ENCODE measurements at places on chromosomes 16 and 17. TPM values are rescaled to one million over a fixed set of nuclear protein-coding genes. Genes with fewer than 3 reads are reported as not detected.

- DNase-seq = peak; percentile 51
- no peaks in the 10 kb centered on the region for H3K27me3 ChIP-seq
- no peaks in the 10 kb centered on the region for H3K36me3 ChIP-seq
- H3K4me1 ChIP-seq = peaks cover 10% of the 10 kb centered on the region
- peak overlapping the region; percentile 76 for H3K27ac ChIP-seq
These were observed 11.2 kb downstream of the MRPL27 start for GRCh38 chr17:50361561-50362480.

Gene DNAAF1
- not detected for polyA plus RNA-seq

DNA sequence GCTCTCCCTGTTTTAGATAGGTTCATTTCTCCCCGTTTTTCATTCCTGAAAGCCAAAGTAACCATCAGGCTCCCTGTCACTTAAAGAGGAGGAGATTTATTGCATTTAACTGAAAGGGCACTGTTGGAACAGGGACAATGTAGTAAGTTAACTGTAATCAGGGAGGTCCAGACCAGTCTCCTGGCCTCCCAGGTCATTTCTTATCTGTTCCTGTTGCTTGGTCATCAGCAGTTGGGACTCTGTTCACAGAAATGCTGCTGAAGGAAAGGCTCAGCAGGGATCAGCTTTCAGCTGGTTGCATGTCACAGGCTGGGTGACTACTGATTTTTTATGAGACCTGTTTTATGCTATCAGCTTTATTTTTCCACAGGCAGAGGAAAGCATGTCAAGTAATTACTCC lies 622.6 kb upstream of the GOT2 start:
- peaks cover 2% of the 10 kb centered on the region for H3K27me3 ChIP-seq
- H3K4me3 ChIP-seq = no peak overlapping the region
- DNase-seq = no peak
- H3K27ac ChIP-seq = no peak overlapping the region

GRCh38 chr17:63095459-63095858 lies 129.4 kb downstream of the TANC2 start:
- H3K36me3 ChIP-seq = peaks cover 6% of the 10 kb centered on the region
- no peaks in the 10 kb centered on the region for H3K4me1 ChIP-seq
- DNase-seq = no peak
- H3K4me3 ChIP-seq = no peak overlapping the region

Gene CDRT4
- polyA plus RNA-seq = 1.8 TPM

GRCh38 chr17:75551266-75551665 lies 25.8 kb downstream of the LLGL2 start:
- DNase-seq = no peak
- no peaks in the 10 kb centered on the region for H3K36me3 ChIP-seq
- peaks cover 1% of the 10 kb centered on the region for H3K4me1 ChIP-seq
- H3K4me3 ChIP-seq = no peak overlapping the region
- no peak overlapping the region for H3K27ac ChIP-seq
- no peaks in the 10 kb centered on the region for H3K27me3 ChIP-seq

Gene SPNS2
- polyA plus RNA-seq = 0.55 TPM

GRCh38 chr17:27341041-27341471 lies 47.1 kb downstream of the WSB1 start:
- H3K4me1 ChIP-seq = no peaks in the 10 kb centered on the region
- peaks cover 23% of the 10 kb centered on the region for H3K27me3 ChIP-seq
- H3K4me3 ChIP-seq = no peak overlapping the region
- H3K36me3 ChIP-seq = no peaks in the 10 kb centered on the region

DNA sequence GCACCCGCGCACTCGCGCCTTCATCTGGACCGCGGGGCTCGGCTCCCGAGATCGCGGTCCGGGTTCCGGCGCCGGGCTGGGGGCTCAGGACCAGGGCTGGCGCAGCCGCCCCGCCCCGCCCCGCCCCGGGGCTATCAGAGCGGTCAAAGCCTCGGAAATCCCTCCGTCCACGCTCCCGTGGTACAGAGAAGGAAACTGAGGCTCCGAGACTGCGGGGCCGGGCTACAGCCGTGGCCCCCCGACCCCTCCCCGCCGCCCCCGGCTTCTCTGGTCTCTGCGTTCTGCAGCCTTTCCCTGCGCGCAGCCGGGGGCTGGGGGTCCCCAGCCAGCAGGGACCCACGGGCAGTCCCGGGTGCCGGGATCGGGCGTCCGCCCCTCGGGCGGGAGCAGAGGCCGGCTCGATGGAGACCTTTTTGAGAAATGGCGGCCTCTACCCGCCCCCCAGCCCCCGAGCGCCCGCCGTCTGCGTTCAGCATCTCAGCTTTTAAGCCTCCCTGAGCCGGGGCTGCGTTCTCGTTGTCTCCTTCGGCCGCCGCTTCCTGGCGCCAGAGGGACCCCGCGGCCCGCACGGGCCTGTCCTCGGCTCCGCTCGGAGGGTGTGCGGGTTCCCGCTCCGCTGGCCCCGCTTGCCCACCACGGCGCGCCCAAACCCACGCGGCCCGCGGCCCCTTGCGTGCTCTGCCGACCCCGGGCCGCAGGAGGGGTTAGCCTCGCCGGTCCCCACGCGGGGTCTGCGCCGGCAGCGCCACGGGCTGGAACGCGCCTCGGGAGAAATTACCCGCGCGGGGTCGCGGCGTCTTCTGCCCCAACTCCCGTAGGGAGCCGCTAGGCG lies 1.5 kb upstream of the NPTX1 start:
- peaks cover 68% of the 10 kb centered on the region for H3K27me3 ChIP-seq
- DNase-seq = no peak
- no peaks in the 10 kb centered on the region for H3K36me3 ChIP-seq
- H3K4me1 ChIP-seq = peaks cover 22% of the 10 kb centered on the region
- H3K4me3 ChIP-seq = no peak overlapping the region
- H3K27ac ChIP-seq = no peak overlapping the region

DNA sequence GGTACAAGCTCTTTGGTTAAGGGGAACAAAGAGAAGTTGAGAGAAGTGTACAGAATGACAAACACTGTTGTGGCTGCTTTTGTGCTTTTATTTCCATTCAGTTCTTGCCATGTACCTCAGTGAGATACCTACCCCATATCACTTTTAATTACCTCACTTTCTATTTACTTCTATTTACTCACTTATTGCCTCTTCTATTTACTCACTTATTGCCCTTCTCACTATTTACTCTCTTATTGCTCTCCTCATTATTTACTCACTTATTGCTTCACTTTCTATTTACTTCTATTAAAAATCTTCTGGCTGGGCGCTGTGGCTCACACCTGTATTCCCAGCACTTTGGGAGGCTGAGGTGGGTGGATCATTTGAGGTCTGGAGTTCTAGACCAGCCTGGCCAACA lies 41.9 kb downstream of the MBTD1 start:
- no peak for DNase-seq
- no peaks in the 10 kb centered on the region for H3K27me3 ChIP-seq
- peaks cover 5% of the 10 kb centered on the region for H3K4me1 ChIP-seq
- no peak overlapping the region for H3K4me3 ChIP-seq
- H3K27ac ChIP-seq = no peak overlapping the region

DNA sequence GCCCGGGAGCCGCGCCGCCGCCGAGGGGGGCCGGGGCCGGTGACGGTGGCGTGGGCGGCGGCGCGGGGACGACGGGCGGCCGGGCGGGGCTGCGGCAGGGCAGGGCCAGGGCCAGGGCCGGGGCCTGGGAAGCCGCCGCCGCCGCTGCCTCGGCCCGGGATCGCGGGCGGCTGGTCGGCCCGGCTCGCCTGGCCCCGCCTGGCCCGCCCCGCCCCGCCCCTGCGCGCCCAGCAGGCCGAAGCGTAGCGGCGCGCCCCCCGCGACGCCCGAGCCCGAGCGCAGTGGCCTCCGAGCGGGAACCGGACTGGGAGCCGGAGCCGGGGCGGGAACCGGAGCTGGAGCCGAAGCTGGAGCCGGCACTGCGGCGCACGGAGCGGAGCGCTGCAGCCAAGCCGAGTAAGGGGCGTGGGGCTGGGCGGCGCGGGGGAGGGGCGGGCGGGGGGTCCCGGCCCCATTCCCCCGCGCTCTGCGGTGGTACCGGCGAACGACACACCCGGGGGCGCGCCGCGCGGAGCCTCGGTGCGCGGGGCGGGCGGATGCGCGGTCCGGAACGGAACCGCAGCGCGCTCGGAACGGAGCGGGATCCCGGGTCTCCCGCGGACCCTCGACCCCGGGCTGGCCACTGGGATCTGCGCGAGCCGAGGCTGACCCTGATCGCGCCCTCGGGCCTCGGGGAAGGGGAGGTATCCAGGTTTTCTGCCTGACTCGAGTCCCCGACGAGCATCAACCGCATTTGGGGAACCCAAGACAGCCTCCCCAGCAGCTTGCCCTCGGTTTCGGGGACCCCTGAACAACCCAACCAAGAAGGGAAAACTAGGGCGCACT lies at the start of gene BEAN1:
Gene BEAN1, plus strand, starts transcription at position 260 of the 825 bp plus-strand sequence. CDS start 10,382 bp downstream, outside the sequence.
- H3K4me1 ChIP-seq = peaks cover 9% of the 10 kb centered on the region
- H3K4me3 ChIP-seq = peak within 1 kb of the TSS; percentile 47
- no peak for DNase-seq
- H3K36me3 ChIP-seq = no peaks in the 10 kb centered on the region
- H3K27me3 ChIP-seq = peaks cover 65% of the 10 kb centered on the region

Gene SEPTIN12
- polyA plus RNA-seq = not detected

GRCh38 chr16:84763164-84763563 lies 56.6 kb upstream of the CRISPLD2 start:
- no peak overlapping the region for H3K4me3 ChIP-seq
- peaks cover 34% of the 10 kb centered on the region for H3K4me1 ChIP-seq
- no peak for DNase-seq
- H3K27ac ChIP-seq = no peak overlapping the region
- peaks cover 38% of the 10 kb centered on the region for H3K36me3 ChIP-seq
- H3K27me3 ChIP-seq = no peaks in the 10 kb centered on the region

- no peak overlapping the region for H3K4me3 ChIP-seq
- H3K27ac ChIP-seq = no peak overlapping the region
- no peaks in the 10 kb centered on the region for H3K4me1 ChIP-seq
- no peak for DNase-seq
These were observed 19.2 kb downstream of the GRIN2A start for GRCh38 chr16:10162981-10163380.

- no peaks in the 10 kb centered on the region for H3K27me3 ChIP-seq
- DNase-seq = no peak
- H3K4me1 ChIP-seq = no peaks in the 10 kb centered on the region
- peaks cover 23% of the 10 kb centered on the region for H3K36me3 ChIP-seq
These were observed 13.2 kb upstream of the ASGR1 start for GRCh38 chr17:7192271-7192937.

- H3K27ac ChIP-seq = peak overlapping the region; percentile 63
- no peak for DNase-seq
- peaks cover 74% of the 10 kb centered on the region for H3K4me1 ChIP-seq
- no peaks in the 10 kb centered on the region for H3K36me3 ChIP-seq
These were observed 49.1 kb downstream of the GRB2 start for GRCh38 chr17:75356260-75356937.

- H3K36me3 ChIP-seq = peaks cover 2% of the 10 kb centered on the region
- H3K27me3 ChIP-seq = peaks cover 16% of the 10 kb centered on the region
- H3K4me1 ChIP-seq = peaks cover 5% of the 10 kb centered on the region
- H3K4me3 ChIP-seq = no peak overlapping the region
- DNase-seq = no peak
These were observed 32.9 kb downstream of the HS3ST3A1 start for GRCh38 chr17:13568582-13569397.

- no peak overlapping the region for H3K4me3 ChIP-seq
- no peak for DNase-seq
- no peaks in the 10 kb centered on the region for H3K36me3 ChIP-seq
- H3K4me1 ChIP-seq = peaks cover 22% of the 10 kb centered on the region
- no peaks in the 10 kb centered on the region for H3K27me3 ChIP-seq
- H3K27ac ChIP-seq = peak overlapping the region; percentile 44
These were observed 339.2 kb upstream of the TNRC6C start for GRCh38 chr17:77619326-77619725.

Measured in naive thymus-derived CD8-positive, alpha-beta T cell (primary cell).